Myocyte (in vitro differentiated cells): ENCODE measurements at places on chromosomes 1 and 21. TPM values are rescaled to one million over a fixed set of nuclear protein-coding genes. Genes with fewer than 3 reads are reported as not detected.

- no peak for DNase-seq
Observed at GRCh38 chr1:75855734-75856133, 59.1 kb downstream of the MSH4 start.

Gene LCE2B
- not detected in 2 replicates for total RNA-seq

GRCh38 chr1:208029381-208030287 lies 118.7 kb upstream of the CD34 start:
- peak; percentile 86 for DNase-seq

Gene LCE3D
- not detected in 2 replicates for total RNA-seq

DNA sequence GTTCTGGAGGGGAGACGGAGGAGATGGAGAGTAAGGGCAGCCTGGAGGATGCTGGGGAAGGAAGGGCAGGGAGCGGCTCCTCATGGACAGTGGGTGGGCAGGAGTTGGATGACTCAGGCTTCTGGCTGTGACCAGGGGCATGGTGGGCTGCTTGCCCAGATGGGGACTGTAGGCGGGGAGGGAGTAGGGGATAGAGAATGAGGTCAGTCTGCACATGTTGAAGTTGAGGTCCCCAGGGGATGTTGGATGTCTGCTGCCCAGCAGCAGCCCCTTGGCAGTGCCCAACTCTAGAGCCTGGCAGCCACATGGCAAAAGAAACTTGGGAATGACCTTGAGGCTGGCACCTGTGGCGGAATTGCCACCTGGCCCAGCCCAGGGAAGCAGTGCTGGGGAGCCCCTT lies 6.4 kb downstream of the SELENON start:
- DNase-seq, result peak; percentile 53

Gene KLHDC8A
- total RNA-seq, result not detected in 2 replicates

DNA sequence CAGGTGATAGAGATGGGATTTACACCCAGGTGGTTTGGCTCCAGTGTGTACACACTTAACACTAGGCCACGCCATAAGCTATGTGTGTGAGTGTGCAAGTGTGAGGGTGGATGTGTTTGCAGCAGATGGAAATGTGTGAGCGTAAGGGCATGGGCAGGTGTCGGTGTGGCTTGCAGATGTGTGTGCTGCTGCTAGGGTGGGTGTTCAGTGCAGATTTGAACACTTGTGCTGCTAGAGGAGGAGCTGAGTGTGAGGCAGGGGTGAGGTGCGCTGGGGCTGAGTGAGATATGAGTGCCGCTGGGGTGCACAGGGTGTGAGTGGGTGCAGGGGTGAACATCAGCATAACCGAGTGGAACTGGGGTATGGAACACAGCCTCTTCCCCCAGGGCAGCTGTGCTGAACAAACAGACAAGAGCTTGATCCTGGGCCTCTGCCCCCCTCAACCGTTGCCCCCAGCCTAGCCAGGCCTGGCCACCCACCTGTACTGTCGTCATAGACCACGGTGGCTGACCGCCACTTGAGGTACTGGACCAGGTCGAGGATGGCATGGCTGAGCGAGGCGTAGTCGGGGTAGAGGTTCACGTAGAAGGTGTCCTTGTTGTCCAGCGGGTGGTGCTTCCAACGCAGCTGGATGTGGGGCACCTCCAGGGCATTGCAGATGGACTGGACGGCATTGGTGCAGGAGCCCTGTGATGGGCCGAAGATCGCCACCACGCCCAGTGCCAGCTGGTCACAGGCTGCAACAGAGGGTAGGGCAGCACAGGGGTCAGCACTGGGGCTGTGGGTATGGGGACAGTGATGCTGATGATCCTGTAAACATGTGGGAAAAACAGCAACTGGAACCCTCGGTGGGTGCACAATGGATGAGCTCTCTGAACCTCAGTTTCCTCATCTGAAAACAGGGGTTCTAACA lies 153.9 kb downstream of the GRIK3 start:
- no peak for DNase-seq

- DNase-seq, result no peak
Observed at GRCh38 chr1:41536361-41536802, 51.9 kb upstream of the EDN2 start.

GRCh38 chr1:191993549-191993948 lies 164.7 kb upstream of the RGS18 start:
- DNase-seq, result peak; percentile 62

Gene HNRNPCL2
- total RNA-seq, result not detected in 2 replicates

- peak; percentile 57 for DNase-seq
Observed at GRCh38 chr1:89356658-89357400, 7.0 kb upstream of the GBP6 start.

Gene FAM229A
- 4.4 and 5.2 TPM in 2 replicates for total RNA-seq

DNA sequence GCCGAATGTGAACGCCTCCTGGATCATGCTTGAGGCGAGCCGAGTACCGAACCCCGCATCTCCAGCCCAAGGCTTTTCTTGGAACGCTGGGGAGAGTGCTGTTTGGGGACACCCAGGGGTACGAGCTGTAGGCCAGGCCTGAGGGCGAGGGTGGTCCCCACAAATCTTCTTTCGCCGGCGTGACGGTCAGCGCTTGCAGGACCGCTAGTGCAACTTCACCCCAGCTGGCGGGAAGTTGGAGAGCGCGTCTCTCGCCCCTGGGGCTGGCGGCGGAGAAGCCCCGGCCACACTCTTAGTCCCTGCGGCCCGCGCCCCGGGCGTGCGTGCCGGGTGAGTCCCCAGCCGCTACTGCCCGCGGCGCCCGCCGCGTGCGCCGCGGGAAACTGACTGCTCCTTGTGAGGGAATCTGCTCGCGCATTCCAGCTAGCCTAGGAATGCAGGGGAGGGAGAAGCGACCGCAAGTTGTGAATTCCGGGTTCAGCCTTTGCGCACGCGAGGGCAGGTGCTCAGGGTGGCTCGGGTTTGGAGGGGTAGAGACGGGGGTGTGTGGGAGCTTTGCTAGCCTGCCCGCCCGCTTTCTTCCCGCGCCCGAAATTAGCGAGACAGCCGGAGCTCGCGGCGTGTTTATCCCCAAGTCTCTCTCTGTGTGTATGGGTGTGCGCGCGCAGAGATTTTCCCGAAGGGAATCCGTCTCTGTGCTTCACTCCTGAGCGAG lies 884 bp downstream of the LHX4 start:
- DNase-seq, result peak; percentile 75

Gene CLDN19
- total RNA-seq, result not detected in 2 replicates

DNA sequence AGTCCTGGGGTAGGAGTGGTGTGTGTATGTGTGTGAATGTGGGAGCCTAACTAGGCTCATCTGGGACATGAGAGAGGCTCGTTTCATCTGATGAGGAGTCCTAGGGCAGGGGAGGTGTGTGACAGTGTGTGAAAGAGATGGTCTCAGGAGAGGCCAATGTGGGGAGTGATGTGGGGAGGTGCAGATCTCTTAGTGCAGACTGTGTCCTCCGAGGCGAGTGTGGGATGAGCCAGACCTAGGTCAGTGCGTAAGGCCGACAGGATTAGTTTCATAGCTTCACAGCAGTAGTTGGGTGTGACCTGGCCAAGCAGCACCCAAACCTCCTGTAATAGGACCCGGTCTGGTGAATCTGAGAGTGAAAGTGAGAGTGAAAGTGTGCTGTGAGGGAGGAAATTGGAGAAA lies 94.7 kb downstream of the LIPI start:
- DNase-seq, result no peak

Gene CFHR3
- 0.21 TPM in 1 of 2 replicates, not detected in the other for total RNA-seq

GRCh38 chr1:244196571-244197285 lies 145.6 kb downstream of the ZBTB18 start:
- no peak for DNase-seq

DNA sequence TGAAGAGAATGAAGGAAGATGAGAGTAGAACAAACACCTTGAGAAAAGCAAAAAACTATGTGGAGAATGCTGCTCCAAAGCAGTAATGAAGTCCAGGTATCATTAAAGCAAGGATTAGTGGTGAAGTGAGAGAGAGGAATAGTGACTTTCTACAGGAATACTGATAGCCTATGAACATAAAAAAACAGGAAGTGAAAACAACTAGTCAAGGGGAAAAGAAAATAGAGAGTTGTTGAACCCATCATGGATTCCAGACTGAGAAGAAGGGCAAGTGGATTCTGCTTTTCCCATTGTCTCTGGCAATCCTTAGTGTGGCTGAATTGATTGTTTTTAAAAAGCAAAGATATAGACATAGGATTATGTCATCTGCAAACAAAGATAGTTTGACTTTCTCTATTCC lies 119.9 kb upstream of the LHX8 start:
- DNase-seq, result no peak

Gene PPFIA4
- 122 and 180 TPM in 2 replicates for total RNA-seq

Gene UBL4B
- total RNA-seq, result not detected in 2 replicates

- DNase-seq, result no peak
Observed at GRCh38 chr1:226210571-226211176, 12.8 kb upstream of the MIXL1 start.

Gene IFI44
- 33.3 and 39.3 TPM in 2 replicates for total RNA-seq

- DNase-seq, result no peak
Observed at GRCh38 chr1:226985239-226985838, 45.2 kb downstream of the COQ8A start.

Gene PTPRU
- total RNA-seq, result 21.5 and 25.8 TPM in 2 replicates

Gene C1orf87
- 0.35 and 0.36 TPM in 2 replicates for total RNA-seq

DNA sequence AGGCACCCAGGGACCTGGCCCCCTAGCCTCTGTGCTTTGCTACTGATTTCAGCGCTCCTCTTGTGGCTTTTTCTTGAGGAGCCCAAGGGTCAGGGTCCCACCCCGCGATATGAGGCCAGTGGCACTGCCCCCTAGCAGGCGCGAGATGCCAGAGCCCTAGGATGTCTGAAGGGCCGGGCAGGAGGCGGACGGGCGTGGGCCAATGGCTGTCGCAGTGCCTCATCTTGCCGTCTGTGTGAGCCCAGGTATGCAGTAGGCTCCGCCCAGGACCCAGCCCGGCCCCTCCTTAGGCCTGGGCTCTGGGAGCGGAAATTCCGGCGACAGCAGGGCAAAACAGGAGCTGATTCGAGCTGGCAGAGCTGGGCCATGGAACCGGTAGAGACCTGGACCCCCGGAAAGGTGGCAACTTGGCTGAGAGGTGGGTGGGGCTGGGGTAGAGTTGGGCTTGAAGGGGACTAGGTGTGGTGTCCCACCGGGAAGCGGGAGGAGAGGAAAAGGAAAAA lies at the start of gene CNKSR1:
Gene CNKSR1, plus strand, starts transcription at position 310 of the 503 bp plus-strand sequence. Its CDS starts 57 bp downstream, at position 367.
- no peak for DNase-seq

Gene ATAD3B
- 12.1 and 20.2 TPM in 2 replicates for total RNA-seq

Gene ZSWIM5
- 0.05 TPM in 1 of 2 replicates, not detected in the other for total RNA-seq

DNA sequence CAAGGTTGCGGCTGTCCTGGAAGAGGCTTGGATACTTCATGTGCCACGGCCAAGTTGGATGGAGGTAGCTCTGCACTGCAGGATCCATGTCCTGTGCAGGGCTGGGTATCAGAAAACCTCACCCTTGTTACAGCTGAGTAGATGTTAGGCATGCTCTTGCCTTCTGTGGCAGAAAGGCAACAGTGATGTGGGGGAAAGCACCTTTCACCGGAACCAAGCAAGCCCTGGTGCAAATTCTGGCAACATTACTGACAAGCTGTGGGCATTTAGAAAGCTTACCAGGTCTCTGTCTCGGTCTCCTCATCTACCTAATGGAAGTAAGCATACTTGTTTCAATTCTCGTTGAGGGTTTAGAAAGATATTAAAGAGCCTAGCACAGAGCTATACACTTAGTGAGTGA lies 14.5 kb upstream of the CDCA8 start:
- DNase-seq, result no peak

- DNase-seq, result no peak
Observed at GRCh38 chr1:227391211-227391610, 72.9 kb upstream of the CDC42BPA start.

- DNase-seq, result no peak
Observed at GRCh38 chr1:12513181-12513580, 104.8 kb downstream of the DHRS3 start.

Gene DCST1
- not detected in 2 replicates for total RNA-seq

DNA sequence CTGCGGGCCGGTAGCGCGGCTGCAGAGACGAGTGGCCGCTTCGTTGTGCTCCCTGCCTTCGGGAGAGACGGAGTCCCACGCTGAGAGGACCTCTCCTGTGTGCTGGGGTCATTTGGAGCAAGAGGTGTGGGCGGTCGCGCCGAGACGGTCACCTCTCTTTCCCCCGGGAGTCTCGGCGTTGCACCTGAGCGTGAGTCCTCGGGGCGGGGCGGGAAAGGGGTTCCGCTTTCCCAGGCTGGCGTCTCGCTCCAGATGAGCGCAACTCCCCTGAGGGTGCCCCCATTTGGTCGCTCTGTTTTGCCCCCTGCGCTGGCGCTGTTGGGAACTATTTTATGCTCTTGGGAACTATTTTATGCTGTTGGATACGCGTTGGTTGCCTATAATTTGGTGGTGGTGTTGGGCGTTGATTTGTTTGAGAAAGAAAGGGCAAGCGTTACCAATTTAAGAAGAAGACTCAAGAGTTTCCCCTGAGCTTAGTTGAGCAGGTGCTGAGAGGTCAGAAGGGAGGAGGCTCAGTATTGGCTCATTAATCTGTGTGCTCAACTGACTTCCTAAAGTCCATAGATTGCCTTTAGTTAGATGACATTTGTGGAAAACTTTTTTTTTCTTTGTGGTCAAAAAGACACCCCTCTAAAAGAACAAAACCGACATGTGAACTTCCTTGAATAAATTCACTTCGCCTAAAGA lies 683 bp downstream of the LRRC8B start:
- DNase-seq, result peak; percentile 59

GRCh38 chr1:41149570-41149969 lies 92.5 kb downstream of the SCMH1 start:
- no peak for DNase-seq

Gene SLC9A1
- 4.6 and 9.6 TPM in 2 replicates for total RNA-seq

GRCh38 chr1:42157667-42158066 lies 4.5 kb downstream of the GUCA2B start:
- no peak for DNase-seq

Gene MMEL1
- 0.10 and 0.37 TPM in 2 replicates for total RNA-seq

Gene CYP4A22
- total RNA-seq, result not detected in 2 replicates

DNA sequence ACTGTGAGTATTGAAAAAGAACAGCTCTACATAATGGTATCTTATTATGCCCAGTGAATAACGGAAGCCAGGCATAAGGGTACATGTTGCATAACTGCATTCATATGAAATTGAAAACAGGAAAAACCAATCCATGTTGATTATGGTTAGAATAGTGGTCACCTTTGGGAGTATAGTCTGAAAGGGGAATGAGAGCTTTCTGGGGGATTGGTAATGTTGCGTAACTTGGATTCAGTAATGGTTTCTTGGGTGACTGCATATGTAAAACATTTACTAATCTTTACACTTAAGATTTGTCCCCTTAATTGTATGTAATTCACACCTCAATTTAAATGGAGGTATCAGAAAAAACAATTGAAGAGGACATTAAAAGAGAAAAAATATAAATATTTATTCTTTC lies 292.1 kb downstream of the LMO4 start:
- DNase-seq, result no peak

DNA sequence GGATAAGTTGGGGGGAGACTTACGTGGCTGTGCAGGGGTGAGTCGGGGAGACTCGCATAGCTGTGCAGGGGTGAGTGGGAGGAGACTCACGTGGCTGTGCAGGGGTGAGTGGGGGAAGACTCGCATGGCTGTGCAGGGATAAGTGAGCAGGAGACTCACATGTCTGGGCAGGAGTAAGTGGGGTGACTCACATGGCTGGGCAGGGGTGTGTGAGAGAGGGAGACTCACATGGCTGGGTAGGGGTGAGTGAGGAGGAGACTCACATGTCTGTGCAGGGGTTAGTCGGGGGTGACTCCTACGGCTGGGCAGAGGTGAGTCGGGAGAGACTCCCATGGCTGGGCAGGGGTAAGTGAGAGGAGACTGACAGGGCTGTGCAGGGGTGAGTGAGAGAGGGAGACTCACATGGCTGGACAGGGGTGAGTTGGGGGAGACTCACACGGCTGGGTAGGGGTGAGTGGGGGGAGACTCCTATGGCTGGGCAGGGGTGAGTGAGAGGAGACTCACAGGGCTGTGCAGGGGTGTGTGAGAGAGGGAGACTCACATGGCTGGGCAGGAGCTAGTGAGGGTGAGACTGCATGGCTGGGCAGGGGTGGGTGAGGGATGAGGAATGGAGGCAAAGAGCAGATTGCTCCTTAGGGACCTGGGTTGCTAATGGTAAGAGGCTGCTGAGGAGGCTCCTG lies 56.0 kb upstream of the ABCG1 start:
- no peak for DNase-seq
